RWPE2 (cell line): ENCODE measurements at places on chromosomes 6 and 20.

DNA sequence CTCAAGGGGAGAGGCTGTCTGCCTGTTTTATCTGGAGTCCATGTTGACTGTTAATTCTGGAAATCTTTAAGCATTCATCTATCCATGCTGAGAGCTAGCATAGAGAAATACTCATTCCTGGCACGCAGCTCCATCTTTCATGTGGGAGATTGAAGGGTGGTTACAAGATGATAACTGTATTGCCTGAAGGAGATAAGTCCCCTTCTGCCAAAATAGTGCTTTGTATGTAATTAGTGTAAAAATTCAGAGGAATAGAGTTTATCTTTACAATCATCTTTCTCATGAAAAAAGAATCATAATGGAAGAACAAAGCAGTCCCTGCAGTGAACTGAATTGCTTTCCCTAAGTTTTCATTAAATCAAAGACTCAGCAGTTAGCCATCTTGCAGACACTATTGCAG lies 256.5 kb downstream of the SLC35F1 start:
- DNase-seq: no peak

DNA sequence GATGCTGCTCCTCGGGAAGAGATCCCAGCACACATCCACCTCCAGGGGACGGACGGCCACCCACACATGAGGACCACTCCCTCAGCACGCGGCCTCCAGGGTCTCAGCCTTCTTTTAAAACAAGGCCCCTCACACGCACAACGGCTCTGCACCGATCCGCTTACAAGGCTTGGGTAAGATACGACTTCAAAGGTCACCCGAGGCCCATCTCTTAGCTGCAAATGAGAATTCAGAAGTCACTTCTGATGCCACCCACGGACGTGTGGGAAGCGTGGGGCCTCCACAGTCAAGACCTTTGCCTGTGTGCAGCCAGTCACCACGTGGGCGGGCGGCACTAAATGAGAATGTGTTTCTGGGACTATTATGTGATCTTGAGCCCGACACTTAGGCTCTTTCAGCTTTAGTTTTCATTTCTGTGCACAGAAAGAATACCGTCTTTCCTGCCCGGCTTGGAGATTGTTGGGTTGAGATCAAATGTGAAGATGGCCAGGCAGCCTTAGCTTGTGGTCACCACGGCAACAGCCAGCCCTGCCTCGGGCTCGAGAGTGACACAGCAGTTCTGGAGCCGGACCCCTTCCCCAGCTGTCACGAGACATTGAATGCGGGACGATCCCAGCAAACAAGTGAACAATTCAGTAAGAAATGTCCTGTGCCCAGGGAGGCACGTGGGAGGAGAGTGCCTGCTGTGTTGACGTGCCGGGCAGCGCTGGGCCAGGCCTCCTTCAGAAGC lies 91.6 kb downstream of the RAMACL start:
- no peak for DNase-seq

DNA sequence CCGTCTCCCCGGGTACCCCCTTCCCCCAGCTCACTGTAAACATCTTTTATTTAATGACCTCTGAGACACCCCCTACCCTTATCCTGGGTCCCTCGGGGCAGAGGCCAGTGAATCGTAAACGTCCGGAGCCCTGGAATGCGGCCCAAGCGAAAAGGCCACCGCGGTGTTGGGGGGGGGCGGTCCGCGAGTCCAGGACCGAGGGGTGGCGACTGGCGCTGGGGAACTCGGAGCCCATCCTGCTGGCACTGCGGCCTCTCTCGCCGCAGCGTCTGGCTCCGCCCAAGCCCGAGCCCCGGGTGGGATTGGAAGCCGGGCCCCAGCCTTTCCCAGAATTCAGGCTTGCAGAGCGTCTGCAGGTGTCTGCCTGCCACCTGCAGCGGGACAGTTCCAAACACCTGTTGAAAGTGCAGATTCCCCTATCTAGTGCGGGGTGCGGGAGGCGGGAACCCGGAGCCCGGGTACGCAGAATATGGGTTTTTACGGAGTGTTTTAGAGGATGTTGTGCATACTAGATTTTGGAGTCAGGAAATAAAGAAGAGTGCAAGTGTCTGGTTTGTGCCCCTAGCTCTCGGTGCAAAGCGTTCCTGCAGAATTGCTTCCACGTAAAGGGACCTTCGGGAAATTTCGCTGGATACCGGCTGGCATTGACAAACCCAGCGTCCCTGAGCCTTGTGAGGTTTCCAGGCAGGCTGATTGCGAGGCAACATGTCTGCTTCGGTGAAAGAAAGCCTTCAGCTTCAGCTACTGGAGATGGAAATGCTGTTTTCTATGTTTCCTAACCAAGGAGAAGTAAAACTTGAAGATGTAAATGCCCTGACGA lies 800 bp downstream of the RWDD2A start:
- no peak for DNase-seq

GRCh38 chr20:23270382-23270911 lies 80.1 kb upstream of the NXT1 start:
- no peak for DNase-seq
